CD8-positive, alpha-beta memory T cell (primary cell): ENCODE measurements at places on chromosomes 7 and 10. TPM values are rescaled to one million over a fixed set of nuclear protein-coding genes. Genes with fewer than 3 reads are reported as not detected.
A peak's percentile ranks its signal among the peaks of the same experiment; 100 is the strongest.

DNA sequence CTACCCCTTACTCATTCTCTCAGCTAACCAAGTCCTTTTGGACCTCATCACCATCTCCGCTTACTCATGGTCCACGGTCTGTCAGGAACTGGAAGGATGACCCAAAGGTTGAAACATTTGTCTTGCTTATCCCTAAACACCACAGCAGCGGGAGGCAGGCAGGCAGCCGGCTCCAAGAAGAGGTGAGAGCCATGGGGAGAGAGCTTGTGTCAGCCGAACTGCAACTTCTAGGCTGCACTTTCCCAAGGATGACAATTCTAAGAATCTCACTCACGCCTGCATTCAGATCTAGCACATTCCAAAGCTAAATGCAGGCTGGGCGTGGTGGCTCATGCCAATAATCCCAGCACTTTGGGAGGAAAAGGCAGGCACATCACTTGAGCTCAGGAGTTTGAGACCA, 86.0 kb downstream of the SPDYE5 start:
- no peaks in the 10 kb centered on the region for H3K36me3 ChIP-seq
- no peaks in the 10 kb centered on the region for H3K4me1 ChIP-seq
- no peak overlapping the region for H3K4me3 ChIP-seq
- DNase-seq: no peak
- H3K27me3 ChIP-seq: no peaks in the 10 kb centered on the region

The CYP2C19 gene
- total RNA-seq: not detected

DNA sequence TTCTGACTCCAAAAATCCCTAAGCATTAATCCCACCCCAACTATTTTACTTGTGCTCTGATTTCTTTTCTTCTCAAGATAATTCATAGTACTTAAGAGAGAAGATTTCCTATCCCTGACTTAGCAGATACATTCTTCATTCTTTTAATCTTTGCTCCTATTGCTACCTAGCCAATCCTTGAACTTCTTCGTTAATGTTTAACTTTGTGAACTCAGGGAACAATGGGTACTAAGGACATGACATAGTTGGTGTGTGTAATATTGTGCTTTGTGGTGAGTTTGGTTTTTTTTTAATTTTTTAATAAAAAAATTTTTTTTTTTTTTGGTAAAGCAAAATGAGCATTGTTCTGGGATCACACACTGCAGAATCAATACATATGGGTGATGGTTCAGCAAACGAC, 166.2 kb downstream of the CHCHD3 start:
- no peak for DNase-seq
- H3K4me3 ChIP-seq: no peak overlapping the region
- no peaks in the 10 kb centered on the region for H3K36me3 ChIP-seq
- no peaks in the 10 kb centered on the region for H3K27me3 ChIP-seq
- no peaks in the 10 kb centered on the region for H3K4me1 ChIP-seq
- H3K27ac ChIP-seq: no peak overlapping the region

DNA sequence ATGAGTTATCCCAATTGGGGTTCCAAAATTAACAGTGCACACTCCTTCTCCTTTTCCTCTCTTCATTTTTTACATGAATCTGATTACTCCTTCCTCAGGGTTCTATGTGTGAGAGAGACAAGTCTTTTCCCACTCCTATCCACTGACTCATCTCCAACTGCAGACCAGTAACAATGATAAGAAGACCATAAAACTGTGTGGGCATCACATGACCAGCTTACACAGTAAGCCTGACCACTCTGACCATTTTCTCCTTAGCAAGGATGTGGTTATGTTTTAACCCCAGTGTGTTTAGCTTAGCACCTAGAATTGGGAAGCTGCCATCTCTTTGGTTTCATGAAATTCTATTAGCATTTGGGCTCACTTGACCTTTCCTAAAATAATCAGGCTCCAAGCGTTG, 145.0 kb upstream of the CALCR start:
- no peaks in the 10 kb centered on the region for H3K4me1 ChIP-seq
- no peak for DNase-seq
- no peak overlapping the region for H3K27ac ChIP-seq
- H3K36me3 ChIP-seq: no peaks in the 10 kb centered on the region
- no peak overlapping the region for H3K4me3 ChIP-seq

GRCh38 chr10:97766106-97766810, 5.5 kb downstream of the SFRP5 start:
- H3K27me3 ChIP-seq: peaks cover 9% of the 10 kb centered on the region
- no peak overlapping the region for H3K4me3 ChIP-seq
- peak; percentile 16 for DNase-seq
- no peak overlapping the region for H3K27ac ChIP-seq
